ENCODE measurements at places on chromosomes 12 and 14.

- H3K4me1 ChIP-seq: peaks cover 13% of the 10 kb centered on the region
- no peak for DNase-seq
- peaks cover 7% of the 10 kb centered on the region for H3K36me3 ChIP-seq
- H3K27me3 ChIP-seq: no peaks in the 10 kb centered on the region
- H3K27ac ChIP-seq: no peak overlapping the region
Observed at GRCh38 chr14:104657101-104657524, 32.3 kb upstream of the INF2 start.

DNA sequence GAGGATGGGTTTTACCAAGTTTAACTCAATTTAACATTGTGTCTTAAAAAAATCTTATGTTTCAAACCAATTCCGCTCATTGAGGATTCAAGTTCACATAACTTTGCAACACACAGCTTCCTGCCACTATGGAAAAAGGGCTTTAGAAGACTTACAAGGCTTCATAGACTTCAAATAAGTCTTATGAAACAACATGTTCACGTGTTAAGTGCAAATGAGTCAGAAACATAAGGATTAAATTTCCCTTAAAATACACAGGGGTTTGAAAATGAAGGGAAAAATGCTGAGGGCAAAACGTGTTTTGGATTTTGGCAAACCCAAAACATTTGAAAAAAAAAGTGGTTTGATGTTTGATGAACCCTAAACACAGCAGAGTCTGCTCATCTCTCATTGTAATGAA, 364.8 kb downstream of the BMP4 start:
- H3K36me3 ChIP-seq: no peaks in the 10 kb centered on the region
- no peak overlapping the region for H3K27ac ChIP-seq
- H3K4me1 ChIP-seq: no peaks in the 10 kb centered on the region
- peaks cover 21% of the 10 kb centered on the region for H3K27me3 ChIP-seq
- no peak overlapping the region for H3K4me3 ChIP-seq
- DNase-seq: no peak

DNA sequence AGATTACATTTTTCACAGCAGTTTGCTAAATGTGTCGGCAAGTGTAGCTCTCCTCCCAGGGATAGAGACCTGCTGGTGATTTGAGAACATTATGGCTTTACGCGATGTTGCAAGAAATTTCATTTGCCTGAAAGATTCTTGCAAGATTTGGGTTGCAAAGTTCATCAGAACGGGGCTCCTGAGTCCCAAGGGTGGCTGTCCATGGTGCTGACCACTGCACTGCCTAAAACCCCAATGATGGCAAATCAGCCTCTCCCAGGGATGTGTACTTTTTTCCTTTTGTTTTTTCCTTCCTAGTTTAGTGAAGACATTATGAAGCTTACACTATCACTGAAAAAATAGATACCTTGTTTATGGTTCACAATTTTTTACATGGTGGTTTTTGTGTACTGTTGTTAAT, 85.4 kb downstream of the WSCD2 start:
- H3K4me3 ChIP-seq: no peak overlapping the region
- no peaks in the 10 kb centered on the region for H3K36me3 ChIP-seq
- no peaks in the 10 kb centered on the region for H3K4me1 ChIP-seq
- H3K27me3 ChIP-seq: peaks cover 42% of the 10 kb centered on the region
- DNase-seq: peak; percentile 45

GRCh38 chr12:113795445-113795844, 170.7 kb downstream of the RBM19 start:
- no peak for DNase-seq
- H3K27ac ChIP-seq: no peak overlapping the region
- H3K27me3 ChIP-seq: peaks cover 27% of the 10 kb centered on the region
- H3K36me3 ChIP-seq: no peaks in the 10 kb centered on the region
- H3K4me3 ChIP-seq: no peak overlapping the region

GRCh38 chr12:58310809-58311622, 369.6 kb downstream of the ATP23 start:
- H3K36me3 ChIP-seq: peaks cover 7% of the 10 kb centered on the region
- peaks cover 49% of the 10 kb centered on the region for H3K4me1 ChIP-seq
- DNase-seq: peak; percentile 21
- H3K4me3 ChIP-seq: peak overlapping the region; percentile 24

GRCh38 chr12:122079033-122079531, 526 bp downstream of the MLXIP start:
- peaks cover 51% of the 10 kb centered on the region for H3K36me3 ChIP-seq
- no peaks in the 10 kb centered on the region for H3K27me3 ChIP-seq
- DNase-seq: no peak
- H3K27ac ChIP-seq: peak overlapping the region; percentile 21
- H3K4me3 ChIP-seq: peak overlapping the region; percentile 68
- H3K4me1 ChIP-seq: peaks cover 31% of the 10 kb centered on the region

DNA sequence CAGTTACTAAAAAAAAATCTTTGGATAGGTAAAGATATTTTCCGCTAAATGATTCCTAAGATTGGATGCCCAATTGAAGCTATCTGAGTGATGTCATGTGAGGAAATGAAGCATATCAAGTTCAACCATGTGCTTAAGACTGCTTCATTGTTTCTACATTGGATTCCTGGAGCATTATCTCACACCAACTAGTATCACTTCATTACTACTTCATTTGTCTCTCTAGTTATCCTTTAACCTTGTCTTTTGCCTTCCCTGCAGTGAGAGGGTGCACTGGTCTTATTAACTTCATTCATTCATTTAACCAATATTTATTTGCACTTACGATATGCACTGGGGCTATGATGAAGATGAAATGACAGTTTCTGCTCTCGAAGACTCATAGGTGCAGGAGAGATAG, 198.1 kb downstream of the SLC38A4 start:
- peak overlapping the region; percentile 43 for H3K27ac ChIP-seq
- no peak for DNase-seq
- no peak overlapping the region for H3K4me3 ChIP-seq
- H3K36me3 ChIP-seq: no peaks in the 10 kb centered on the region

GRCh38 chr12:69385038-69385437, 25.5 kb downstream of the YEATS4 start:
- H3K4me3 ChIP-seq: no peak overlapping the region
- H3K27ac ChIP-seq: no peak overlapping the region
- no peaks in the 10 kb centered on the region for H3K27me3 ChIP-seq
- peaks cover 5% of the 10 kb centered on the region for H3K36me3 ChIP-seq
- no peak for DNase-seq

GRCh38 chr12:120721866-120722265, 3.8 kb upstream of the ACADS start:
- H3K27ac ChIP-seq: no peak overlapping the region
- peaks cover 32% of the 10 kb centered on the region for H3K4me1 ChIP-seq
- peaks cover 62% of the 10 kb centered on the region for H3K36me3 ChIP-seq
- H3K4me3 ChIP-seq: no peak overlapping the region
- no peaks in the 10 kb centered on the region for H3K27me3 ChIP-seq

DNA sequence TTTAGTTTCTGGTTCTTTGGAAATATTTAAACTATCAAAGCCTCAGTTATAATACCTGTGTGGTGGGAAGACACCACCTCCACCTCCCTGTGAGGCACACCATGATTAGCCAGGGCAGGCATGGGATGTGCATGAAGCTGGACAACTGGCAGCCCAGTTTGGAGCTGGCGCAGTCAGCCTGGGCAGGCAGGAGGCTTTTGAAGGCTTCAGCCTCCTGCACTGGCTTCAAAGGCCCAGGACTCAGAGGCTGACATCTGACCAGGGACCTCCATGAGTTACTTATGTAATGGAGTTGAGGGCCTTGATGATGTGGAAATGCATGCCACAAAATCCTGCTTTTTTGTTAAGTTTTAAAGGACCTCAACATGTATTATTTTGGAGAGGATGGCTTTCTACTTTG, 30.3 kb downstream of the C14orf132 start:
- no peak for DNase-seq
- H3K36me3 ChIP-seq: no peaks in the 10 kb centered on the region
- no peaks in the 10 kb centered on the region for H3K4me1 ChIP-seq
- H3K4me3 ChIP-seq: no peak overlapping the region

- DNase-seq: no peak
- H3K27me3 ChIP-seq: no peaks in the 10 kb centered on the region
- no peak overlapping the region for H3K27ac ChIP-seq
- no peaks in the 10 kb centered on the region for H3K4me1 ChIP-seq
- H3K4me3 ChIP-seq: no peak overlapping the region
Observed at GRCh38 chr12:107088912-107089311, 4.4 kb downstream of the CRY1 start.

- no peak for DNase-seq
- peaks cover 22% of the 10 kb centered on the region for H3K4me1 ChIP-seq
- peak overlapping the region; percentile 56 for H3K27ac ChIP-seq
- no peak overlapping the region for H3K4me3 ChIP-seq
- H3K36me3 ChIP-seq: peaks cover 19% of the 10 kb centered on the region
Observed at GRCh38 chr12:49624921-49625577, 1.7 kb downstream of the PRPF40B start.

DNA sequence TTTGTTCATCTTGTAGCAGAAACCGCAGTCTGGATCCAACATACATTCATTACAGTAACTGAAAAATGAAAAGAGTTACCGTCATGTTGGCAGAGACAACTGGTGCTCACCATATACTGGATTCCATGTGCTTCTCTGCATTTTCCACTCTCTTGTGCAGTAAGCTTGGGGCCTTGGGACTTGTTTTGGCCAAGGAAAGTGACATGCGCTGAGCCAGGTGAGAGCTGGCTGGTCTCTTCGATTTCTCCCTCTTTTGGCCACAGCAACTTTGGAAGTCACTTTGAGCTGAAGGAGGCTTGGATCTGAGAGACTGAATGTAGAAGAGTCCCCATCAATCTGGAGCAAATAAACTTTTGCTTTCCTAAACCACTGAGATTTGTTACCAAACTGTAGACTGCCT, 210.6 kb upstream of the ABCD2 start:
- DNase-seq: no peak
- no peaks in the 10 kb centered on the region for H3K27me3 ChIP-seq
- H3K36me3 ChIP-seq: no peaks in the 10 kb centered on the region
- no peak overlapping the region for H3K4me3 ChIP-seq
- H3K4me1 ChIP-seq: no peaks in the 10 kb centered on the region

- H3K4me1 ChIP-seq: peaks cover 8% of the 10 kb centered on the region
- H3K36me3 ChIP-seq: no peaks in the 10 kb centered on the region
- H3K4me3 ChIP-seq: no peak overlapping the region
Observed at GRCh38 chr12:66921151-66921550, 242.3 kb upstream of the GRIP1 start.

DNA sequence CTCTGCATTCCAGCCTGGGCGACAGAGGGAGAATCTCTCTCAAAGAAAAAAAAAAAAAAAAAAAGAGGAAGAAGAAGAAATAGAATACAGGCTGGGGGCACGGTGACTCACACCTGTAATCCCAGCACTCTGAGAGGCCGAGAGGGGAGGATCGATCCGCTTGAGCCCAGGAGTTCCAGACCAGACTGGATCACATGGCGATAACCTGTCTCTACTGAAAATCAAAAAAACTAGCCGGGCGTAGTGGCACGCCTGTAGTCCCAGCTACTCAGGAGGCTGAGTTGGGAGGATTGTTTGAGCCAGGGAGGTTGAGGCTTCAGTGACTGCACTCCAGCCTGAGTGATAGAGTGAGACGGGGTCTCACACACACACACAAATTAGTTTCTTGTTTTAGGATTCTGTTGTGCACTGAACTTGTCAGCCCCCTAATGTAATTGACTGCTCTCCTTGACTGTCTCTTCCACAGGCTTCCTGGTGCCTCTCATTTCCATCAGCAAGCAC, 963 bp upstream of the TINF2 start:
- no peaks in the 10 kb centered on the region for H3K27me3 ChIP-seq
- DNase-seq: peak; percentile 65
- peaks cover 29% of the 10 kb centered on the region for H3K36me3 ChIP-seq
- H3K4me1 ChIP-seq: no peaks in the 10 kb centered on the region
- peak overlapping the region; percentile 96 for H3K27ac ChIP-seq
- peak overlapping the region; percentile 83 for H3K4me3 ChIP-seq

DNA sequence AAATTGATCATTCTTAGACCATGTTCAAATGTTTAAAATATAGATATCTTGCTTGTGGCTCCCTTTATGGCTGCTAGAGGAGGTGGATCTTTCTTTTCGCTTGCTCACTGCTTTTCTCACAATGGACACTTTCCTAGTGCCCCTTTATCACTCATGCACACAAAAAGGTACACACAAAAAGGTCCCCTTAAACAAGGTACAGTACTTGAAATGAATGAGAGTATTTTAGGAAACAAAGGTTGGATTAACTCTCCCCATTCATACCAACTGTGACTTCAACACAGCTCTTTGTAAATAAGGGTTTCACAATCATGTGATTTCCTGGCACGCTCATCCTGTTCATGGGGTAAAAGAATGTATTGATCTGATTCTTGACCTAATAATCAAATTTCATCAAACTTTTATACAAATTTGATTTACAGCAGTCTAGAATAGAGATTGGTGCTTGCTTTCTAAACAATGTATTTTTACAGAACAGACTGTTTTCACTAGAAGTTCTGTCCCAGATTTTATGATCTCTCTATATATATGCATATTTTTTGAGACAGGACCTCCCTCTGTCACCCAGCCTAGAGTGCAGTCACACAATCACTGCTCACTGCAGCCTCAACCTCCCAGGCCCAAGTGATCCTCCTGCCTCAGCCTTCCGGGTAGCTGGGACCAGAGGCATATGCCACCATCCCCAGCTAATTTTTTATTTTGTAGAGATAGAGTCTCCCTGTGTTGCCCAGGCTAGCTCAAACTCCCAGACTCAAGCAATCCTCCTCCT, 34.4 kb upstream of the EPS8 start:
- H3K4me3 ChIP-seq: no peak overlapping the region
- H3K27ac ChIP-seq: peak overlapping the region; percentile 59
- H3K27me3 ChIP-seq: no peaks in the 10 kb centered on the region
- H3K4me1 ChIP-seq: peaks cover 53% of the 10 kb centered on the region

GRCh38 chr14:72104011-72104613, 171.9 kb downstream of the RGS6 start:
- no peaks in the 10 kb centered on the region for H3K36me3 ChIP-seq
- H3K4me3 ChIP-seq: no peak overlapping the region
- H3K27ac ChIP-seq: no peak overlapping the region
- peaks cover 51% of the 10 kb centered on the region for H3K27me3 ChIP-seq

GRCh38 chr12:9707356-9707755, 25.5 kb downstream of the CLECL1 start:
- H3K36me3 ChIP-seq: no peaks in the 10 kb centered on the region
- H3K4me3 ChIP-seq: no peak overlapping the region
- peaks cover 25% of the 10 kb centered on the region for H3K4me1 ChIP-seq
- no peak for DNase-seq
- H3K27ac ChIP-seq: no peak overlapping the region
- no peaks in the 10 kb centered on the region for H3K27me3 ChIP-seq

- no peaks in the 10 kb centered on the region for H3K27me3 ChIP-seq
- H3K4me3 ChIP-seq: no peak overlapping the region
- no peak overlapping the region for H3K27ac ChIP-seq
- H3K4me1 ChIP-seq: peaks cover 41% of the 10 kb centered on the region
Observed at GRCh38 chr12:89475203-89475990, 49.2 kb downstream of the GALNT4 start.

DNA sequence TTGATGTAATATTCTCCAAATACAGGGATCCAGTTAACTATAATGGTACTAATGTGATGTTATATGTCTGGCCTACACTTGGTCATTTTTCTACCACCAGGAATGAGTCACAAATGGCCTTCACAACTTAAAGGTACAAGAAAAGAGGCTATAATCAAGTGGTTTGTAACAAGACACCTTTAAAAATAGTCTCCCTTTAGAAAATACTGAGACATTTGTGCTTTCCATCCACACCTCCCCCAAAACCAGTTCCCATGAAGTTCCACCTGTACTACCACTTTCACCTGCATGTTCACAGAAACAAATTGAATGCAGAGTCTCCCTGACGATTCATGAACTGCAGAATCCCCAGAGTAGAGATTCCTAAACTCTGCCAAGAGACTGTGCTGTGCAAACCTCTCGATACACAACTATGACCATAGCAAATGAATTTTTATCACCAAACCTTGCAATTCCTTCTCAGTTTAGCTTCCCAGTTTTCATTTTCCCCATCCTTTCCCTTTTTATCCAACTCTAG, 6.0 kb downstream of the BTG1 start:
- H3K27me3 ChIP-seq: no peaks in the 10 kb centered on the region
- DNase-seq: peak; percentile 60
- H3K4me3 ChIP-seq: peak overlapping the region; percentile 87
- peaks cover 37% of the 10 kb centered on the region for H3K4me1 ChIP-seq
- peak overlapping the region; percentile 99 for H3K27ac ChIP-seq
